ENCODE measurements at places on chromosomes 5 and 9.

- no peak for DNase-seq
Observed at GRCh38 chr5:113179156-113179555, 202.6 kb downstream of the DCP2 start.

DNA sequence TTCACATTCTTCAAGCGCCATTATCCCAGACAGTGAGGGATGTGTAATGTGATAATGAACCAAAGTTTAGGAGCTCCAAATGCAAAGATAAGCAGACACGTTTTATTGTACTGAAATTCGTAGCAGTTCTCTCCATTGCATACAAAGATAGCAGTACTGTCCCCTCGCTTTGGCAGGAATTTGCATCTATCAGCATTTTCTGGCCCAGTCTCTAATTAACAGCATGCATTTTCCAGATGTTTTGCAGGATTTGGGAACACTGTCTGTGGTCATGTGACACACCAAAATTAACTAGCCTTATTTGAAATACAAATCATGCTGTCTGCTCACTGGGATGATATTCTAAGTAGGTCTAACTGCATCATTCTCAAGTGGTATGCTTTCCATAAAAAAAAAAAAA, 235.9 kb upstream of the TRPM3 start:
- DNase-seq: no peak

DNA sequence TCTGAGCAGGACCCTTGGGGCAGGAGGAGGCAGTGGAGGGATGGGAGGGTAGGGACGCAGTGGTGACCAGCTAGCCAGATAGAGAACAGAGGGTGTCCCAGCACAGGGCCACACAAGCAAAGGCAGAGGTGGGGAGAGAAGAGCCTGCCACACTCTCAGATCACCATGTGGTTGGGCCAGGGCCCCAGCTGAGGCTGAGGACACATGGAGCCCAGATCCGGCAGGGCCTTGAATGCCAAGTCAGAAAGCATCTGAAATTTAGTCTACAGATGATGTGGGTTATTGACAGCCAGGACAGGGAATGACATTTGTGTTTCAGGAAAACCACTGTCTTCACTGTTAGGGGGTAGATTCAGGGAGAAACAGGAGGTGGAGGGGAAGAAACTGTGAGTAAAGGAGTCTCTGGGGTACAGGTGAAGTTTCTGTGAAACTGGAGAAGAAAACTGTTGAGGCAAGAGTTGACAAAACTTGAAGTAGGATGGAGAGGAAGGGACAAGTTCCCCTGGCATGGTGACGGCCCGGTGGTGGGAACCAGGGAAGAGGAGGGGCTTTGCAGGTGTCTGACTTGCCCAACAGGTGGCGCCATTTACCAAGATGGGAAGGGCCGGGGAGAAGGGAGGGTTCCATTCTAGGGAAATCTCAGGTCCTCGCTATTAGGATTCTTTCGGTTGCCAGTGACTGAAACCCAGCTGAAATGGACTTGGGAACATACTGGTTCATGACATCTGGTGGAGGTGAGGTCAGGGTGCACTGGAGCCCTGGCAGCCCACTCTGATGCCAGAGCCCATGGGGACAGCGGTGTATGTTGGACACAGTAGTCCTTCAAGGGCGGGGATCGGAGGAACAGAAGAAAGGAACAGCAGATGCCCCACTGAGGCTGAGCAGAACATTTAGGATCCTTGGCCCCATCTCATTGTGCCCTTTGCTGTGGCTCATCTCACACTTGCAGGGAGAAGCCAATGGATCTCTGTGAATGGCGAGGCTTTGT, 100.1 kb downstream of the KCNIP1 start:
- no peak for DNase-seq

DNA sequence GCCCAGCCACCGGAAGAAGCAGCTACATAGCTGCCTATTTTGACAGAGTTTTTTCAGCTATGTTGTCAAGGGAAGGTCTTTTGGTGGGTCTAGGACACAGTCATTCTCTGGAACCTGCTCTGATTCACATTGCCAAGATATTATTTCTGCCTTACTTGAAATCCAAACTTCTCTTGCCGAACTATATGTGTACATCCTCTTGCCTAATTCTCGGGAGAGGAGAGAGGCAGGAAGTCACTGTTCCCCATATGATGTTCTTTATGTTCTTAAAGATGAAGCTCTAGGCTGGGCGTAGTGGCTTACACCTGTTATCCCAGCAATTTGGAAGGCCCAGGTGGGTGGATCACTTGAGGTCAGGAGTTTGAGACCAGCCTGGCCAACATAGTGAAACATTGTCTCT, 8.6 kb downstream of the TMEM252 start:
- DNase-seq: no peak

DNA sequence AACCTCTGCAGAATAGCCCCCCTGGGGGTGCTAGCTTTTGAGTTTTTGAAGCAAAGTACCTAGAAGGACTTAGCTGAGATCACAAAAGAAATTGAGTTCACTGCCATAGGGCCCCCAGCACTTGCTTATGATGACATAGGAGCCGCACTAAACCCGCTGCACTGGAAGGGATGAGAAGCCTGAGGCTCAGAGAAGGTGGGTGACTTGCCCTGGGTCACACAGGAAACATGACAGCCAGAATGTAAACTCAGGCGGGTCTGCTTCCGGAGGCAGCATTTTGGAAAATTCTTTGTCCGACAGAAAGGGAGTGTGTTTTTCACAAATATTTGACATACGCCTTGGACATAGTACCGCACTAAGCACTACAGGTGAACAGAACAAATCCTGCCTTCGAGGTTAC, 8.4 kb upstream of the TOR1B start:
- no peak for DNase-seq

DNA sequence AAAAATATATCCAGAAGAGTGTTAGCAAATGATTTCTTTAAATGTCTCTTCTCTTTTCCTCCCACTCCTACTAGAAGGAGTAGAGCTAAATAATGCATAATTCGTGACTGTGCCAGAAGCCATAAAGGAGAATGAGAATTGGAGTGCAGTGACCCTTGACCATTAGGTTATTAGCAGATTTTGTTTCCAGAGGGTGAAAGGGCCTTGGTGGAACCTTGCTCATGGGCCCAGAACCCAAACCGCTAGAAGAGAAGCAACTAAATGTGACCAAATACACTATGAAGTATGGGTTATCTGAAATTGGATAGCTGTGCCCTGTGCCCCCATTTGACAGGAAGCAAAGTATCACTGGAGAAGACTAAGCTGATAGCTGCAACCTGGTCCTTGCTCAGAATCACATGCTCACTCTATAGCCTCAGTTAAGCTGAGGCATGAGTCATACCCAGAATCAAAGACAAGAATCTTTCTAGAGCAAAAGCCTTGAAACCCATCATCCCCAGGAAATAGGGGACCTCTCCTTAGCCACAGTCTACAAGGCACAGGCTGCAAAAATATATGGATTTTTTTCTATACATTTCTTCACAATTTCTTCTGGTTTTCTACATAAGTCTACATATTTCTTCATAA, 36.3 kb downstream of the CAPSL start:
- no peak for DNase-seq

GRCh38 chr5:124199893-124200292, 546.5 kb downstream of the ZNF608 start:
- DNase-seq: no peak

DNA sequence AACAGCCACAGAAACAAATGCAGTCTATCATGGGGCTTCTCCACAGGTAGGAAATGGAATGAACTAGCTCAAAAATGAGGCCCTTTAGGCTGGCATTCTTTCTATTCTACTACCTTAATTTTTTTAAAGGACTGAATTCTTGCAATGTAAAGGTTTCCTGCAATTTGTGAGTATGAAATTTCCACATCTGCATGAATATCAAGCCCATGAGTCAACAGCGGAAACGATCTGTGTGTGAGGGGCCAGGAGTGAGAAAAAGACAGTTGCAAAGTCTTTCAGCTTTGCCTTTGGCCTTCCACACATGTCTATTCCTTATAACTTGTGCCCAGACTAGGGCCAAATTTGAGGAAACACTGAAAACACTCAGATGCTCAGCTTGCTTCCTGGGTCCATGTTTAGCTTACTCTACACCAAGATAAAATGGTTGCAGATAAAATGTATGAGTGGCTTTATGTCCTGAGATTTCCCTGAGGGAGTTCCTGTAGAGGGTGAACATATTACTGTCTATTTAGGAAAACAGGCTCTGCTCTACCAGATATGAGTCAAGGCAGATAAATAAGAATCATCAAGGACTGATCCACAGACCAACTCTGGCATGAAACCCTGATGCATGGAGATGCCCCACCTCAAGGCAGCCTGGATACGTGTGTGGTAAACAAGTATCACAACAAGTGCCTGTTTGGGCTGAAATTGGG, 46.5 kb downstream of the RETREG1 start:
- no peak for DNase-seq

GRCh38 chr9:98600631-98601030, 108.1 kb downstream of the GABBR2 start:
- no peak for DNase-seq

DNA sequence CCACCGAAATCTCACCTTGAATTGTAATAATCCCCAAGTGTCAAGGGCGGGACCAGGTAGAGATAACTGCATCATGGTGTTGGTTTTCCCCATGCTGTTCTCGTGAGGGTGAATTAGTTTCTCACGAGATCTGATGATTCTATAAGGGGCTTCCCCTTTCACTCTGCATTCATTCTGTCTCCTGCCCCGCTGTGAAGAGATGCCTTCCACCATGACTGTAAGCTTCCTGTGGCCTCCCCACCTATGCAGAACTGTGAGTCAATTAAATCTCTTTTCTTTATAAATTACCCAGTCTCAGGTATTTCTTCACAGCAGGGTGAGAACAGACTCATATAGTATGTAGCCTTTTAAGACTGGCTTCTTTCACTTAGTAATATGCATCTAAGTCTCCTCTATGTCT, 128.1 kb upstream of the NR5A1 start:
- DNase-seq: no peak

DNA sequence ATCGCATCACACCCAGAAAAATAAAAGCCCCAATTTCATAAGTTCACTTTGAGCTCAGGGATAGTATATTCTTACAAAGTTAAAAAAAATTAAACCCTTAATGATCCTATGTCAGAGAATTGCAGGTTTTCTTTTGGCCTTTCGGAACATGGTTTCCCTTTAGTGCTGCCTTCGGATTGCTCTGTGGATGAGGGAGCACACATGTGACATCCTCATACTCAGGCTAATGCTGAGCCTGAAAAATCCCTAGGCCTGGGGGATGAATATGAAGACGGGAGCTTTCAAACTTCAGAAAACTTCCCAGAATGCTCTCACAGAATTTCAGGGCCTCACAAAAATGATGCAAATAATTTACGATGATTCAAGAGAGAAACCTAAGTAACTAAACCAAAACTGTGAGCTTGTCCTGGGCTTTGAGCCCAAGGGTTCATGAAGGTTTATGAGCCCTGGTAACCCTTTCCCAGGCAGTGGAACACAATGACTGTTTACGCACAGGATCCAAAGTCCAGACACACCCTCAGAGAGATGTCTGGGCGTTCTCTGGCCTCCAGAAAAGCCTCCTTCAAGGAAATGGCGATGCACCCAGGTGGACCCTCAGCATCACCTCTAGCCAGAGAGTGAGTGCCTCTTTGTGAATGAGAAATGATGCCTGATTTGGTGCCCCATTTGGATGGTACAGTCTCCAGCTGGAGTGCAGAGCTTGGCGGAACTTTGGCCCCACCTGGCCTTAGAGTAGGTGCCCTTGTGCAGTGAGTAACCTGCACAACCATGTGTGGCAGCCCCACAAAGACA, 145.4 kb downstream of the ENTREP1 start:
- DNase-seq: no peak

DNA sequence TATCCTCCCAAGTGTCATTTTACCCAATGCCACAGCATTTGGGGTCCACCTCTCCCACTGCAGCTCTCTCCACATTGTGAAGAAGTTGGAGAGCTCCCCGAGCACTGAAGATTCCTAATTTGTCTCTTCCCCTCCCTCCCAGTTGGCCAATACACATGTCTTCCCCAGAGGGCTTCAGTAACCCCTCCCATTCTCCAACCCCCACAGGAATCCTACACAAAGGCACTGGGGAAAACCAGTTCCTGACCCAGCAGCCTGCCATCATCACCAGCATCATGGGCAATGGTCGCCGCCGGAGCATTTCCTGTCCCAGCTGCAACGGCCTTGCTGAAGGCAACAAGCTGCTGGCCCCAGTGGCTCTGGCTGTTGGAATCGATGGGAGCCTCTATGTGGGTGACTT, 87.3 kb upstream of the WWC1 start:
- no peak for DNase-seq

DNA sequence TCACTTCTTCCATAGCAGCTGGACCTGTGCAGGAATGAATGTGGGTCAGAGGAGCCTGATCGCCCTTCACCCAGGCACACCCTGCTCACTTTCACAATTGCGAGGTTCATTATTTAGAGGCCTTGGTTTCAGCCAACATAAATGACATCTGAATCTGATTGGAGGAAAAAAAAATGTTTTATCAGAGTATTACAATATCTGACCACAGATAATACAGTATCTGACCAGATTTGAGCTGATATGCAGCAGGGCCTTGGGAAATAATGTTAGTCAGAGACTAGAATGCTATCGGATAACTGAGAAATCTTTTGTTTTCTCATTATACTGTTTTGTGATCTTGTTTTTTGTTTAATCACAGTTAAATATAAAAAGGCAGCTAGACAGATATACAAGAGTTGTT, 7.7 kb downstream of the ICE1 start:
- no peak for DNase-seq

GRCh38 chr5:90888511-90889324, 330.1 kb downstream of the ADGRV1 start:
- DNase-seq: no peak

DNA sequence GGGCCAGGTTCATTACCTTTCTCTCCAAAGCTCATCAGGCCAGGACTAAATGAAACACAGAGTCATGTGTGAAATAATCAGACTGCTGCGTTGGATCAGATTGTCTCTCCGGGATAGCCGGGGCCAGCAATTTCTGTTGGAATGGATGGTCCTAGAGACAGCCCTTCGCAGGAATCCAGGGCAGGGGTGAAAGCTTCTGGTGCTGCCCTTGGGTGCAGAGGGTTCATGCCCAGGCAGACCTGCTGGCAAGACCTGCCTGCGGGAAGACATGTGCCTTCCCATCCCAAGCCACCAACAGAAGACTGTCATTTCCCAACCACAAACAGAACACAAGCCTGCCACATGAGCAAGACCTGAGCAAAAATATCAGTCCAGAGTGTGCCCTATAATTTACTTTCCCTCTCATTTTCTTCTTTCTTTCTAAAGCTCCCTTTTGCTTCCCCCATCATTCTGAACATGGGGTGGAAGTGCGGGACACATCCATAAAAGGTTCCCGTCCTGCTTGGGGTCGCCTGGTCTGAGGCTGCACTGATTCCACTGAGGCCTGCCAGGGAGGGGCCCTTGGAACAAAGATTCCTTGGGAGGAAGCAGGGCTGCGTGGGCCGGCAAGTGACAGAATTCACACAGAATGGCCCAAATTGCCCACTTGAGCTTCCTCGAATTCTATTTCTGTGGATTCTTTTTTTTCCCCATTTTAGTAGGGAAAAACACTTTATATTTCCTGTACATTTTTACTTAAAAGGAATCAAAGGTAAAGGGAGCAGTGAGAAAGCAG, 57.3 kb downstream of the UBE2QL1 start:
- DNase-seq: no peak
